ENCODE measurements at places on chromosomes 4 and X.

GRCh38 chr4:169720529-169720928 lies 37.2 kb downstream of the HPF1 start:
- DNase-seq, result no peak

- DNase-seq, result no peak
Observed at GRCh38 chrX:155535866-155536265, 76.9 kb downstream of the TMLHE start.

GRCh38 chr4:81116566-81116965 lies 86.1 kb downstream of the BMP3 start:
- no peak for DNase-seq

GRCh38 chr4:145619639-145619996 lies 433 bp downstream of the MMAA start:
- DNase-seq, result no peak

DNA sequence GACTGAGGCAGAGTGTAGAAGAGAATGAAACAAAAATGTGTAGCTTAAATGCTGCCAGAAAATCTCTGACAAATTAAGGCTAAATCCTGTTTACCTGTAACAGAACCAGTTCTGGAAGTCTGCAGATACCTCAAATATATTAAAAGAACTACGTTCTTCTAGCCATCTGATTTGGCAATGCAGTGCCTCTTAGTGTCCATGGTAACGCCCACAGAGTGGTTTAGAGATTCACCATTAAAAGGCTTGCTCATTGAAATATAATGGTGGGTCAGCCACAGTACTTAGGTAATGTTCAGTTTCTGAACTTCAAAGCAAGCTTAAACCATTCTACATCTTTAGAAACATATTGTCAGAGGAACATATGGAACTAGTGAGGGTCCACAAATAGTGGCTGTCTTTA lies 23.2 kb upstream of the LUZP4 start:
- no peak for DNase-seq

- no peak for DNase-seq
Observed at GRCh38 chr4:60885011-60885410, 315.1 kb upstream of the ADGRL3 start.

DNA sequence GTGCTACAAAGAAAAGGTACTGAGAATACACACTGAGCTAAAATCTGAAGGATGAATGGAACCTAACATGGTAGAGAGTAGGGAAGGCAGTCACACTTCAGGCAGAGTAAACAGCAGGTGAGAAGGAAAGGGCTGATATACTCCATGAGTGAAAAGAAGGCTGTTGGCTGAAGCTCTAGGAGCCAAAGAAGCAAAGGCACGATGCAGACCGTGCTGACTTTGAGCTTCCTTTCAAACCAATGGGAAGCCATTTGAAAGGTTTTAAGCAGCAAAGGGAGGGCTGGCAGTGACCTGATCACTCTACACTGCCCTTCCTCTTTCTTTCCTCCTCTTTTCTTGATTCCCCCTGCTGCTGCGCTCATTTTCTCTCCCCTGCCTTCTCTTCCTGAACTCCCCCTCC lies 66.4 kb downstream of the TMEM154 start:
- DNase-seq, result no peak

GRCh38 chr4:184660978-184661377 lies 11.4 kb downstream of the PRIMPOL start:
- no peak for DNase-seq

- no peak for DNase-seq
Observed at GRCh38 chr4:86613734-86614133, 19.6 kb downstream of the PTPN13 start.

DNA sequence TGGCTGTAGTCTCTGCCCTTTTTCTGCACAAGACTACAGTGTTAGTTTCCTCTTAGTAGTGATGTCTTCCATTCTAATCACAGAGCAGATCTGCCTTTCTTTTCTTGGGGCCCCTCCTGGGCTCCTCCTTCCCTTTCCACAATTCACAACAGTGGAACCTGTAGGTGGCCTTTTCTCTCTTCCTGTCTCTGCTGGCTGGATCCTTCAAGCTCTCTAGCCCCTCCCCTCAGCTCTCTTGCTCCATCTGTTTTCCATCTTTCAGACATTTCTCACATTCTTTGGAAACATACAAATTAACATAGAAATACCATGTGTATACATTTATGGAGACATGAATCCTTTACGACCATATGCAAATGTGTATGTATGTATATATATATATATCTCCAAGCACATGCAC lies 304 bp upstream of the SPIN2A start:
- DNase-seq, result no peak

DNA sequence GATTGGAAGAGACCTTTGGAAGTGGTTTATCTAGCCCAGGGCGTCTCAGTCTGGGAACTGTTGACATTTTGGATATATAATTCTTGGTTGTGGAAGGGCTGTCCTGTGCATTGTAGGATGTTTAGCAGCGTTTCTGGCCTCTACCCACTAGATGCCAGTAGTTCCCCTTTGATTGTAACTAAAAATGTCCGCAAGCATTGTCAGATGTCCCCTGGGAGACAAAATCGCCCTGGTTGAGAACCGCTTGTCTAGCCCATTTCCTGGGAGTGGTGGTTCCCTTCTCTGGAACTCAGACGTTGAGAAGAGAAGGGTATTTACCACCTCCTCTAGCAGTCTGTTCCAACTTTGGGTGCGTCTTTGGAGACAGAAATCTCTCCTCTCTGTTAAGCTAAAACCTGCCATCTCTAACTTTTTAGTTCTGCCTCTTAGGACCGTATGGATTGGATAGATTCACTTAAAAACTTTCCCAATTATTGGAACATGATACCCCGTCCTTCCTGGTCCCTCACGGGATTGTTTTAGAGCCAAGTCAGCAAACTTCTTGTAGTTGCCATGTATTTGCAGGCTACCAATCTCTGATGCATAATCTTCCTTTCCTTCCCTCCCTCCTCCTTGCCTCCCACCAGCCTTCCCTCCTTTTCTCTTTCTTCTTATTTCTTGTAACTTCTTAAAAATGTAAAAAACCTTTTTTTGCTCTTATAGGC lies 13.9 kb downstream of the TMEM165 start:
- no peak for DNase-seq

GRCh38 chrX:45063319-45064095 lies 137.2 kb downstream of the DIPK2B start:
- no peak for DNase-seq

- DNase-seq, result no peak
Observed at GRCh38 chr4:52999626-53000025, 137.5 kb downstream of the RASL11B start.

DNA sequence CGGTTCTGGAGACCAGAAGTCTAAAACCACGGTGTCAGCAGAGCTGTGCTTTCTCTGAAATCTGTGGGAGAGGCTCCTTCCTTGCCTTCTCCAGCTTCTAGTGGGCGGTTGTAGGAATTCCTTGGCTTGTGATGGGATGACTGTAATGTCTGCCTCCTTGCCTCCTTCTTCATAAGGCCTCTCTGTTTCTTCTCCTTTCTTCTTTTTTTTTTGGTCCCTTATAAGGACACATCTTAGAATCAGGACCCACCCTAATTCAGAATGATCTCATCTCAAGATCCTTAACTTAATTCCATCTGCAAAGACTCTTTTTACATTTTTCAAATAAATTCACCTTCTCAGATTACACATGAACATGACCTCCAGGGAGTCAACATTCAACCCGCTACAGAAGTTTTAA lies 186.9 kb downstream of the STK32B start:
- no peak for DNase-seq

GRCh38 chrX:132563976-132564375 lies 75.1 kb upstream of the MBNL3 start:
- no peak for DNase-seq

GRCh38 chr4:3329887-3330286 lies 37.1 kb downstream of the RGS12 start:
- no peak for DNase-seq

DNA sequence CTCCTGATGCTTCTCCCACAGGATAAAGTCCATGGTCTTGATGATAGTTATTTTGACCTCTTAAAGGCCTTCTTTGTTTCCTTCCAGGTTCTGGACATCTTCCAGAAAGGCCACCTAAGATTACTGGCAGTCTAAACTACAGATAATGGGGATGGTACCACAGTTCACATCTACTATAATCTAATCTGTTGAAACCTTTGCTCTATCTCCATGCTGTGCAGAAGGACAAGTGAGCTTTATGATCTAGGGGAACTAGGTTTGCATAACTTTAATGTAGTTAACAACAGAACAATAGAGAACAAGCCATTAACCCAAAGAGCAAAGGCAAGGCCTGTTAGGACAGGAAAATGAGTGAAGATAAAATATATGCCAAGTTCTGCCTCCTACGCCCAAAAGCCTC lies 103.9 kb upstream of the KLHL13 start:
- no peak for DNase-seq

DNA sequence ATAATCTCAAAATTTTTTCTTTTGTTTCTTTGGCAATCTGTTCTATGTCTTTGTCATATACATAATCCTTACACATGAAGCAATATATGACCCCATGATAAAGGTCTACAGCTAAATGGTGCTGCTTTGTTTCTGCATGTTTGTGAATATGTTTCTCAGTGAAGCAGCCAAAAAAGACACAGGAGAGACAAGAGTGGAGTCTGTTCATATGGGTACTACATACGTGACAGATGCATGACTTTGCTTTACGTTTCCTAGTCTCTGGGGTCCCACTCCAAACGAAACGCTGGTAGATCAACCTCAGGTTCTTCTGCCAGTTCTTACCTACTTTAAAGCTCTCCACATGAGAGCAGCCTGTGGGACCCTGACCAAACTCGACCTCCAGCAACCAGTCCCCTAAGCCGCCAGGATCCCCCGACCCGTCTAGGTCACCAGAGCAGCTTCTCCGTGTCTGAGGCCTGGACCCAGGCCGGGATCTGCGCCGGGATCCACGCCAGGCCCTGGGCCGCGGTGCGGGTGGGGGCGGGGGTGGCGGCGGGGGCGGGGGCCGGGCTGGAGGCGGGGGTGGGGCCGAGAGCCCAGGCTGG lies 1.5 kb downstream of the USP51 start:
- DNase-seq, result no peak

DNA sequence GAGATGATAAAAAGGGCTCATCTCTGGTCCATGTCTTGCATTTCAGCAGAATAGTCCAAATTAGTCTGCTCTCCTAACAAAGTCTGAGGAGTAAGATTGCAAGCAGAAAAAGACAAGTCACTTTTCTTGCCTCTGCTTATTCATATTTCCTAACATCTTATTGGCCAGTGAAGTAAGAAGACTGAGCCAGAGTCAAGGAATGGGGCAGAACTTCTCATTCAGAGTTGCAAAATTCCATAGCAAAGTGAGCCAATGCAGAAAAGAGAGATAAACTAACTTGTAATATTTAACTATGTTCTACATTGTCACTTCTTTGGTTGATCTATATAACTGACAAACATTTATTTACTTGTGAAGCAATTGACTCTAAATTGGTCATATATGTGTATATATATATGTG lies 2304.0 kb downstream of the ARAP2 start:
- no peak for DNase-seq

DNA sequence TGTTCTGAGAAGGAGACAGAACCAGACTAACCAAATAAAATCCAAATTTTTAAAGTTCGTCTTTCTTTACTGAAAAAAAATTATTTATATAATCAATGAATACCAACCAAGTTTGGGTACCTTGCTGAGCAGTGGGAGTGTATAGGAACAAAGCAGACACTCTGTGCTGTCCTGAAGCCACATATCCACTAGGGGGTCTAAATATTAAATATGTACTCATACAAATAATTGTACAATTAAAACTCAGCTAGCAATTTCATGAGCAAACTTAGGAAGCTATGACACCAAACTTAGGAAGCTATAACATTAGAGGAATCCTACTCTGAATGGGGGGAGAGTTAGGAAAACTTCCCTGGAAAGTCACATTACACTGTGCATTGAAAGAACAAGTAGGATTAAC lies 582.0 kb upstream of the EPHA5 start:
- no peak for DNase-seq

DNA sequence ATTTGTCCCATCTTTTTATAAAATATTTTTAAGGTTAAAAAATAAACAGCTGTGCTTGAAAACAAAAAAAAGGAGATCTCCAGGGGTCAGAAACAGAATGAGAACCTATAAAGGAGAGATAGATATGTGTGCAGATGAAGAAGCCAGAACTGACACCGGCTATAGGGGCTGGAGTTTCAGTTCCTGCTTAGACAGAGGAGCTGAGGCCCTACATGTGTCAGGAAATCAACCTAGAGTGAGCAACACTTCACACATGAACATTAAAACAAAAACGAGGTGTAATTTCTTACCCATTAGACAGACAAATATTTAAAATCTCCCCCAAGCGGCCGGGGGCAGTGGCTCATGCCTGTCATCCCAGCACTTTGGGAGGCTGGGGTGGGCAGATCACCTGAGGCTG lies 17.8 kb upstream of the HUWE1 start:
- DNase-seq, result no peak

- no peak for DNase-seq
Observed at GRCh38 chr4:152448854-152449253, 87.0 kb downstream of the FBXW7 start.

GRCh38 chrX:136953867-136954787 lies 73.6 kb upstream of the RBMX start:
- no peak for DNase-seq

DNA sequence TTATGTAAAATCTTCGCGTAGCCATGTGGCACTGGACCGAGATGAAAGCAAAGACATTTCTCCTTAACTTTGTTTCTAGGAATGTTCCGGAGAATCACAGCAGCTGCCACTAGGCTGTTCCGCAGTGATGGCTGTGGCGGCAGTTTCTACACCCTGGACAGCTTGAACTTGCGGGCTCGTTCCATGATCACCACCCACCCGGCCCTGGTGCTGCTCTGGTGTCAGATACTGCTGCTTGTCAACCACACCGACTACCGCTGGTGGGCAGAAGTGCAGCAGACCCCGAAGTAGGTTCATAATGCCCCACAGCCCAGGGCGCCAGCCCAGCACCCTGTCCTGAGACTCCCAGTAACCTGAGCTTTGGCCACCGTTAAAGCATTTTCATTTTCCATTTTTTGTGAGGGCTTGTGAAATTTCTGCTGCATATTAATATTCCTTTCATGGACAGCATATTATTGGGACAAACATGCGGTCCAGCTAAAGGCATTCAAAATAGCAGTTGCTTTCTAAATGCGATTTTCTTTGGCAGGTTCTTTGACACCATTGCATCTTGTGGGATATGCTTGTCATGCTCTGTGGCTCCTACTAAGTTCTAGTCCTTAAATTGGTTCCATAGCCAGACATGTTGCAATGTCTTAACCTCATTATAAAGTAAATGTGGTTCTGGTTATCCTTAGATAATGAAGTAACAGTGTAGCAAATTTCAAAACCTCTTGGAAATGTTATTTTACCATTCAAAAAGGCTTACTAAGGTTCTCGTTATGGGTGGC lies 49.1 kb upstream of the MSANTD1 start:
- no peak for DNase-seq
